ENCODE measurements at places on chromosomes 13 and 19.

DNA sequence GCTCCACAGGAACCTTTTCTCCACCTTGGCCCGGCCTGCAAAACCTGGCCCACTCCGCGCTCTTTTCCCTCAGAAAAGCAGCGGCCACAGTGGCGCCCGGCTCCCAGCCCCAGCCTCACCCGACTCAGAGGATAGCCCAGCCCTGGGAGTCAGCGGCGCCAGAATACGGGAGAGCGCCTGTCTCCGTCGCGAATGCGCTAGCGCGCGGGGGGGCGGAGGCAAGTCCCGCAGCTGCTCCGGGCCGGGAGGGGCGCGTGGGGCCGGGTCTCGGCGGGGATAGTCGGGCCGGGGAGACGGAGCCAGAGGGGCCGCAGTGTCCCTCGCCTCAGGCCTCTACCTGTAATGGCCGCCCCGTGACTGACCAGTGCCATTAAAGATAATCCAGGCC is at the start of gene ZFP30:
Gene ZFP30 (minus strand): TSS at position 165 of the 388 bp plus-strand sequence. CDS start 7,643 bp downstream, outside the sequence.
- peak; percentile 91 for DNase-seq

- no peak for DNase-seq
These were observed 3.9 kb downstream of the TTYH1 start for GRCh38 chr19:54418930-54419800.

DNA sequence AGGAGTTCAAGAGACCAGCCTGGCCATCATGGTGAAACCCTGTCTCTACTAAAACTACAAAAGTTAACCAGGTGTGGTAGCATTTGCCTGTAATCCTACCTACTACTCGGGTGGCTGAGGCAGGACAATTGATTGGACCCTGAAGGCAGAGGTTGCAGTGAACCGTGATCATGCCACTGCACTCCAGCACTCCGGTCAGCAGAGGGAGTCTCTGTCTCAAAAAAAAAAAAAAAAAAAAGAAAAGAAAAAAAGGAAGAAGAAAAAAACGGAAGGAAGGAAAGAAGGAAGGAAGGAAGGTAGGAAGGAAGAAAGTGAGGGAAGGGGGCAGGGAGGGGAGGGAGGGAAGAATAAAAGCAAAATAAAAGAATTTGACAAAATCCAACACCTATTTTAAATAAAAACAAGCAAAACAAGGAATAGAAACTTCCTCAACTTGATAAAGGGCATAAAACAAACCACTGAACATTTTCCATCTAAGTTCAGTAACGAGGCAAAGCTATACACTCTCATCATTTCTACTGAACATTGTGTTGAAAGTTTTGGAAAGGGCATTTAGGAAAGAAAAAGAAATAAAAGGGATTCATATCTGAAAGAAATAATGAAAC is 411.6 kb upstream of the SLITRK5 start:
- DNase-seq, result no peak

GRCh38 chr19:41480336-41480735 is 37.4 kb downstream of the ERICH4 start:
- no peak for DNase-seq

GRCh38 chr19:2461751-2462634 is 5.2 kb upstream of the LMNB2 start:
- peak; percentile 86 for DNase-seq

- DNase-seq, result no peak
These were observed 228.8 kb upstream of the STARD13 start for GRCh38 chr13:33514362-33514761.

- DNase-seq, result no peak
These were observed 185.2 kb upstream of the SOX1 start for GRCh38 chr13:111881700-111882099.

DNA sequence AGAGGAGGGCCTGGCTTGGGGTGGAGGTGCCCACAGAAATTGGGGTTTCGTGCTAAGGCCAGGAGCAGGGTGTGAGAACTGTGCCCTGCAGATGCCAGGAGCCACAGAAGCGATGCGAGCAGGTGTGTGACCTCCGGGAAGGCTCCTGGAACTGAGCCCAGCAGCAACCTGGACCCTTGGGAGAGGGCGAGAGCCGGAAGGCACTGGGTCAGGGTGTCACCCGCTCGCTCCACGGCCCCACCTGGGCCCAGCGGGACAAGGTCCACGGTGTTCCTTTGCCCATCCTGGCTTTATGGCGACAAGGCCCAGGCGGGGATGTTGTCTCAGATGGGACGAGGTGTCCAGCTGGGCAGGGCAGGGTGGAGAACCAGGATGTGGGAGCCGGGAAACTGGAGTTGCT is 4.2 kb downstream of the MISP start:
- no peak for DNase-seq

GRCh38 chr13:110664041-110664440 is 41.9 kb downstream of the CARS2 start:
- no peak for DNase-seq

DNA sequence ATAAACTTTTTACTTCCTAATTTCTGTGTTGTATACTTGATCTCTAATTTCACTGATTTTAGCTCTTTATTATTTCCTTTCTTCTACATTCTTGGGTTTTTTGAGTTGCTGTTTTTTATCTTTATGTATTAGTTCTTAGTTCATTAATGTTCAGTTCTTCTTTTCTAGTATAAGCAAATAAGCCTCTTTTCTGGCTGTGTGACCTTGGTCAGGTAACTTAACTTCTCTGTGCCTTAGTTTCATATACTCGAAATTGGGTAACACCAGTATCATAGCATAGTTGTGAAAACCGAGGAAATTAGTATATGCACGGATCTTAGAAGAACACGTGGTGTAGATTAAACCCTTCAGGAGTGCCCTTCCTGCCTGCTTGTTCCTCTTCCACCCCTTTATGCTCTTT is 130.2 kb upstream of the C1QTNF9B start:
- DNase-seq, result no peak

- DNase-seq, result peak; percentile 54
These were observed at the start of gene AKT2 for GRCh38 chr19:40284501-40285352. AKT2 (minus strand) TSS chr19:40285345; CDS start chr19:40265267, 20,078 bp downstream.

GRCh38 chr13:107866941-107867623 is 348.3 kb downstream of the LIG4 start:
- DNase-seq, result no peak

DNA sequence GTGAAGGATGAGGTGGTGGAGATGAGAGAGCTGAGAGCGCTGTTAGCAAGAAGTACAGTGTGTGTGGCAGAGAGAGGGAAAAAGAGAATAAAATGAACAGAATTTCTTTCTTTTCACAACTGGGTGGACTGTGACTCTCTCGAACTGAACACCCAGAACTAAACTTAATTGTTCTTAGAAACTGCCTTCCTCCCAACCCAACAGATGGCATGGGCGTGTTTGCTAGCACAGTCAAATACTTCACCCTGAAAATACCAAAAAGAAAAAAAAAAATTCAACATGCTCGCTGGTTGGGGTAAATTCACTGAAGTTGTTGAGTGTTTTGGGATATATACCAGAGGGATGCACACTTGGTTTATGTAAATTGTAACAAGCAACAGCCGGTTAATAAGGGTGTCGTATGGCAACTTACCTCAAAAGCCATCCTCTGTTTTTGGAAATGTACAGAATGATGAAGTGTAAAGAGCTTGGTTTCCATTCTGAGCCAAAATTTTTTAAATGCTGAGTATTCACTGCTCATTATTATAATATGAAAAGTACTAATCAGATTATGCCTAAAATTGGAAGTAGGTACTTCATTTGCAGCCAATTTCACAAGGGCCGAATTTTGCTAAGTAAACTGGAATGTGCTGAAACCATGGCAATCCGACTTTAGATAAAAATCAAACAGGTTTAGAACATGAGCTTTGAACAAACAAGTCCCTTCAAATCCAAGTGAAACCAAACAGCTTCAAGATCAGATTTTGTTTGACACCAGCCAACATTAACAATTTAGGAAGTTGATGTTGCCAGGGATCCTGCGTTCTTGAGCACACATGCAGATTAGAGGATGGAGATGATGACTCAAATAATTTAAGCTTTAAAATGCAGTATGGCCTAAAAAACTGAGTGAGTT is 115.8 kb downstream of the ZIC5 start:
- no peak for DNase-seq

DNA sequence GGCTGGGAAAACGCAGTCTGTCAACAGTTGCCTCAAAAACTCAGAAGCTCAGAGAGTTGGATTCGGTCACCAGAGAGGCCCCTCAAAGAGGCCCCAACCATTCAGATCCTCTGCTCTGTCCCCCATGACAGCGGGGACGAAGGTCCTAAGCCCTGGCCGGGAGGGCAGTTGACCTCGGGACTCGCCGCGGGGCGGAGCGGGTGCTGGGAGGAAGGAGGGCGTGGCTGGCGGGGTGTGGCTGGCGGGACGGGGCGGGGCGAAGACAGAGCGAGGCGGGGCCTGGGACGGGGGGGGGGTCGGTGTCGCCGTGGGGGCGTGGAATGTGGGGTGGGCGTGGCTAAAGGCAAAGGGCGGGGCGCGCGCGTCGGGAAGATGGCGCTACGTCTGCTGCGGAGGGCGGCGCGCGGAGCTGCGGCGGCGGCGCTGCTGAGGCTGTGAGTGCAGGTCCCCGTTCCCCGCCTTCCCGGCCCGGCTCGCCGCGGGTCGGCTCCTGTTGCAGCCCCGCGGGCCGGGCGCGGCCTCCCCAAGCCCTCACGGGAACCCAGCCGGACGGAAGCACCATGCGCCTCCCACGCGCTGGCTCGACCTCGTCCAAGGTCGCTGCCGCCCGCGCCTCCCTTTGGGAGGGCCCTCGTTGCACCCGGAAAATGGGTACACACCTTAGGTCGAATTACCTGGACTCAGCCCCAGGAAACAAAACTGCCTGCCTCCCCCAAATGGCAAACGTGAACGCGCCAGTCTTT is 105.2 kb downstream of the TM9SF2 start:
- DNase-seq, result peak; percentile 79

- DNase-seq, result no peak
These were observed 43.8 kb downstream of the DNM2 start for GRCh38 chr19:10761443-10762250.

Measured in EL (cell line).